Activated effector memory CD4-positive, alpha-beta T cell treated with Interleukin-2 at 50 U/mL for 16 hours (primary cell): ENCODE measurements at places on chromosomes 7 and 10.

GRCh38 chr7:17497549-17498167 lies 199.2 kb downstream of the AHR start:
- no peak for DNase-seq

- no peak for DNase-seq
Observed at GRCh38 chr10:35563261-35563891, 41.8 kb upstream of the GJD4 start.

GRCh38 chr10:132607491-132607890 lies 69.9 kb downstream of the INPP5A start:
- no peak for DNase-seq

- no peak for DNase-seq
Observed at GRCh38 chr10:37003126-37003525, 122.3 kb upstream of the ANKRD30A start.

- no peak for DNase-seq
Observed at GRCh38 chr7:27839099-27839498, 99.1 kb downstream of the TAX1BP1 start.

GRCh38 chr10:124266468-124267230 lies 152.1 kb downstream of the OAT start:
- DNase-seq: no peak

GRCh38 chr10:121033366-121033765 lies 182.2 kb downstream of the WDR11 start:
- DNase-seq: no peak

DNA sequence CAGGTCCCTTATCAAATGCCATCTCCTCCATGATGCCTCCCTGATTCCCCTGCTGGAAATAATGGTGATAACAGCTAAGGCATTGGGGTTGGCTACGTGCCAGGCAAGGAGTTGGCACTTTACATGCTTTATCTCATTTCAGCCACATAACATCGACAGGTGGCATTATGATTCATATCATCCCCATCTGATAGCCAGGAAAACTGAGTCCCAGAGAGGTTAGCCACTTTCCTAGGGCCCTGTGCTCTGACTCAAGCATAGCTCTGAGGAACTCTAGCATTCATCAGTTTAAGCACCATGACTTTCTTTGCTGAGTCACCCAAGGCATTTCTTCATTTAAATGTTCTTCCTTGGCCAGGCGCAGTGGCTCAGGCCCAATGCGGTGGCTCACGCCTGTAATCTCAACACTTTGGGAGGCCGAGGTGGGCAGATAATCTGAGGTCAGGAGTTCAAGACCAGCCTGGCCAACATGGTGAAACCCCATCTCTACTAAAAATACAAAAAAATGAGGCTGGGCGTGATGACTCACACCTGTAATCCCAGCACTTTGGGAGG lies 6.6 kb downstream of the LEP start:
- DNase-seq: no peak

GRCh38 chr10:77099136-77099535 lies 538.5 kb downstream of the KCNMA1 start:
- no peak for DNase-seq
